ENCODE measurements at places on chromosomes 12 and 14. TPM values are rescaled to one million over a fixed set of nuclear protein-coding genes. Genes with fewer than 3 reads are reported as not detected.

GRCh38 chr12:110794623-110795280 is 52.0 kb upstream of the CCDC63 start:
- no peak for DNase-seq

GRCh38 chr12:58066296-58066695 is 124.9 kb downstream of the ATP23 start:
- no peak for DNase-seq

The HPD gene
- total RNA-seq: 0.35 TPM

DNA sequence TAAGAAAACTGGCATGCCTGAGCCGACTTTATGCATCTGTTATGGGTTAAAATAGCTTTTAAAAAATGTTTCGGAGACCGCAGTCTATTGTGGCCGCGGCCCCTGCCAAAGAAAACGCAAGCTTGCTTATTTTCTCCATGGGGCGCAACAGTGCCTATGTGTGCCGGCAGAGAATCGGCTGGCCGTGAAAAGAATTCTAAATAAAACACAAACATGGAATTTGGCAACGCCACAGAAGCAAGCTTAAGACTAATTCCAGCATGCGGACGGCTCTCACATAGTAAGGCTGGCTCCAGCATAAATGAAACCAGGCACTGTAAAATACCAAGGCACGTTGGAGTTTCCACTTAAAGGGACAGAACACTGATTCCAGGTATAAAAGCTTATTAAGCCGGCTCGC is 56.7 kb downstream of the BCL11B start:
- no peak for DNase-seq

GRCh38 chr14:105860615-105861580 is 334.5 kb downstream of the TMEM121 start:
- DNase-seq: no peak

DNA sequence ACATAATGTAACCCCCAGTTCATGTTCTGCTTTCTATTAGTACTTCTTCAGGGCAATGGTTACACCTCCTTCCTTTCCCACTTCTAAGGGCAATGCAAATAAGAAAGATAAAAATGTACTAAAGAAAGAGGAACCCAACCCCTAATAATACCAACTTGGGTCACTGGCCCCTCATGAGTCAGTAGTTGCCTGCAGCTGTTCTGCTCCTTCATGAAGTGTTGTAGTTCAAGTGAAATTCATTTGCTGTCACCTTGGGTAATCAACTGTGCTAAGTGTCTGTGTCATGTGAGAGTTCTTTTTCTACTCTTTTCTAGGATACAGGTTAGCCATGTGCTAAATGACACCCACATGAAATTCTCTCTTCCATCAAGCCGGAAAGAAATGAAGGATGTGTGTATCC is 91.8 kb downstream of the PLXNC1 start:
- no peak for DNase-seq

The TAS2R9 gene
- not detected for total RNA-seq

DNA sequence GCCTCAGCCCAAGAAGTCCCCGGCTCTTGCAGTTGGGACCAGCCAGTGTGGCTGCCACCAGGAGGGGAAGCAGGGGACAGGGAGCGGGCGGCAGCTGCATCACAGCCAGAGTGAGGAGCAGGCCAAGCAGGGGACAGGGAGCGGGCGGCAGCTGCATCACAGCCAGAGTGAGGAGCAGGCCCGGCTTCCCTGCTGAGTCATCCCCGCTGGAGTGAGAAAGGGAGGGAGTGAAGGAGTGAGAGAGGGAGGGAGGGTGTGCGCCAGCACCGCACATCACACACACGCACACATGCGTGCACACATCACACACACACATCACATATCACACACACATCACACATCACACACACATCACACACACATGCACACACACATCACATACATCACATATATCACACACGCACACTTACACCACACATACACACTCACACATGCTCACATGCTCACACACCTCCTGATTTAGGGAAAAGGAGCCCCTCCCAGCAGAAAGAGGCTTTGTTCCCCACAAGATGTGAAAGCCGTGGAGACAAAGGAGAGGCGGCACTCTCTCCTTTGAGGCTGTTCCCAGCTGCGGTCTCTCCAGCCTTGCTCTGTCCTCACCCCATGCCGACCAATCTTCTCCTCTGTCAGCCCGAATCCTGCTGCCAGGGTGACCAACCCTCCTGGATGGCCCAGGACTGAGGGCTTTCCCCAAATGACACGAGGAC is 16.7 kb upstream of the ZDHHC22 start:
- DNase-seq: no peak

The FGF6 gene
- not detected for total RNA-seq

DNA sequence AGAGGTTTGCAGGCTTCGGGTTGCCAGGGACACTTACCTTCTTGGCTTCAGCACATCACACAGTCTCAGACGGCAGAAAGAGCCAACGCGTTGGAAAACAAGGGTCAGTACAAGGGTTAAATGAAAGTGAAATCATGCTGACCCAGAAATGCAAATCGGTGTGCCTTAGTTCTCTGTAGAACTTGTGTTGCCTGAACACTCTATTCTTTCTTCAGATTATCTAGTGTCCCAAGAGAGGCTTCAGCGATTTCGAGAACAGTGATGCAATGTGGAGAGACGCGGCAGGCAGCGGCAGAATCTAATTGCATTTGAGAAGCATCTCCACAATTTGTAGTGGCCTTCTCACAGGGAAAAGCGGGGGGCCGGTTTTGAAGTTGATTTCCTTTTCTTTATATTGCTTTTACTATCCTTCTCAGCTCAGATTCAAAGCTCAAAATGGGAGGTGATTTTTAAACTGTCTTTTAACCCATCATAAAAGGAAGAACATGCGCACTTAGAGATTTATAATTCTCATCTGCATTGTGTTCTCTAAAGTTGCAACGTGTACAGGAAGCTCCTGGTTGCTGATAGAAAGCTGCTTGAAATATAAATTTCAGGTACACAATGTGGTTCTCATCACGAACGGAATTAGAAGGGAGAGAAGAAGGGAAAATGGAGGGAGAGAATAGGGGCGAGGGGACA is 67.8 kb upstream of the EGLN3 start:
- DNase-seq: no peak

- DNase-seq: no peak
Measured at GRCh38 chr12:105365231-105365630, 34.7 kb downstream of the C12orf75 start.

GRCh38 chr14:75625034-75625433 is 35.6 kb downstream of the ERG28 start:
- DNase-seq: no peak

- peak; percentile 41 for DNase-seq
Measured at GRCh38 chr12:104886418-104887401, 71.4 kb downstream of the SLC41A2 start.

- DNase-seq: no peak
Measured at GRCh38 chr12:127270193-127270592, 996.8 kb upstream of the TMEM132C start.
